ENCODE measurements at places on chromosomes 2 and 18. TPM values are rescaled to one million over a fixed set of nuclear protein-coding genes. Genes with fewer than 3 reads are reported as not detected.

The TUBA4A gene
- total RNA-seq, result 10.2 TPM

The PRKAG3 gene
- not detected for total RNA-seq

The RAB31 gene
- total RNA-seq, result 24.5 TPM

The PTPN2 gene
- 38.1 TPM for total RNA-seq

Measured in subcutaneous adipose tissue (tissue), 4 donors.